Subcutaneous adipose tissue (tissue), 4 donors: ENCODE measurements at places on chromosomes 7 and 10. TPM values are rescaled to one million over a fixed set of nuclear protein-coding genes. Genes with fewer than 3 reads are reported as not detected.

The ICA1 gene
- 31.5 TPM for total RNA-seq

The RBM20 gene
- total RNA-seq: 0.88 TPM

The LRCH4 gene
- 40.1 TPM for total RNA-seq

The HECTD2 gene
- total RNA-seq: 20.5 TPM

The FIGNL1 gene
- total RNA-seq: 6.3 TPM

The GOLGA7B gene
- total RNA-seq: 2.6 TPM

The BAZ1B gene
- 57.3 TPM for total RNA-seq

The SDK1 gene
- 35.0 TPM for total RNA-seq

The PTER gene
- 13.0 TPM for total RNA-seq

The MTURN gene
- total RNA-seq: 214 TPM

The TMEM184A gene
- not detected for total RNA-seq

The SYCE1 gene
- total RNA-seq: not detected

The STEAP2 gene
- total RNA-seq: 18.6 TPM

The ASIC3 gene
- total RNA-seq: 0.44 TPM

The PBLD gene
- 7.7 TPM for total RNA-seq

The ITIH5 gene
- total RNA-seq: 149 TPM

The CTAGE4 gene
- 1.9 TPM for total RNA-seq

The COBL gene
- total RNA-seq: 0.51 TPM

The IFIT1B gene
- not detected for total RNA-seq

The KLLN gene
- total RNA-seq: 0.34 TPM

The ADCYAP1R1 gene
- 1.9 TPM for total RNA-seq

The CUEDC2 gene
- total RNA-seq: 50.9 TPM

The GHRHR gene
- total RNA-seq: not detected

The TSPAN13 gene
- total RNA-seq: 68.9 TPM

The EGR2 gene
- 0.38 TPM for total RNA-seq

The VWA2 gene
- total RNA-seq: not detected

The ENO4 gene
- total RNA-seq: not detected

The DDC gene
- total RNA-seq: not detected

The ABCB1 gene
- 7.3 TPM for total RNA-seq

The CALHM3 gene
- total RNA-seq: not detected

The PVRIG gene
- total RNA-seq: 0.49 TPM

The EPO gene
- not detected for total RNA-seq

The CREB3L2 gene
- 78.4 TPM for total RNA-seq

The PPP1R3A gene
- not detected for total RNA-seq

The SPDYE2B gene
- total RNA-seq: not detected

The EBLN1 gene
- total RNA-seq: not detected

The NPSR1 gene
- total RNA-seq: not detected

The AS3MT gene
- not detected for total RNA-seq

The CYP3A4 gene
- 0.34 TPM for total RNA-seq

The SLC25A13 gene
- 23.5 TPM for total RNA-seq

The SSBP1 gene
- total RNA-seq: 82.6 TPM

The IKZF1 gene
- 22.3 TPM for total RNA-seq

The ATXN7L1 gene
- 11.5 TPM for total RNA-seq

The COL17A1 gene
- not detected for total RNA-seq

The PON1 gene
- not detected for total RNA-seq

The CHAT gene
- total RNA-seq: not detected

The TEX47 gene
- not detected for total RNA-seq

The AKR1C3 gene
- total RNA-seq: 150 TPM

The CPEB3 gene
- 6.6 TPM for total RNA-seq

The LIPK gene
- not detected for total RNA-seq

The RPEL1 gene
- not detected for total RNA-seq

The LRRN3 gene
- 3.4 TPM for total RNA-seq

The FAM24A gene
- not detected for total RNA-seq

The BTBD16 gene
- not detected for total RNA-seq
